Sigmoid colon (tissue), 7 donors: ENCODE measurements at places on chromosomes 2 and 18. TPM values are rescaled to one million over a fixed set of nuclear protein-coding genes. Genes with fewer than 3 reads are reported as not detected.

DNA sequence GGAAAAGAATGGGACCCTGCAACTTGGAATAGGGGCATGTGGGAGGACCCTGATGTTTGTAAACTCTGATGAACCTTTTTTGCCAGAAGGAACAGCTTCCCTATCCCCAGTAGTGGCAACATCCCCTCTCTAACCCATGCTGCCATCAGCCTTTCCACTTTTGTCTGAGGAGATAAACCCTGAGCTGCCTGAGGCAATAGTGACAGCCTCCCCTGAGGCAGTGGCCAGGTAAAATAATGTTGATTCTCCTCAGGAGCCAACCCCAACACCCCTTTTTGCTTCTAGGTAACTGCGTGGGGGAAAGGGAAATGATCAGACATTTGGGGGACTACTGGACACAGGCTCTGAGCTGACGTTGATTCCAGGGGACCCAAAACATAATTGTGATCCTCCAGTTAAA lies 106.8 kb upstream of the NPAS2 start:
- DNase-seq: no peak

GRCh38 chr2:239719791-239720360 lies 305.3 kb downstream of the NDUFA10 start:
- peak; percentile 46 for DNase-seq

GRCh38 chr2:23385351-23385747 lies 370 bp downstream of the KLHL29 start:
- DNase-seq: peak; percentile 74

GRCh38 chr2:138334323-138334722 lies 167.2 kb upstream of the SPOPL start:
- DNase-seq: no peak

- DNase-seq: no peak
Observed at GRCh38 chr18:47800248-47800647, 130.2 kb downstream of the SMAD2 start.

- peak; percentile 83 for DNase-seq
Observed at GRCh38 chr2:8684878-8685696, 3.2 kb downstream of the ID2 start.

GRCh38 chr2:225037415-225038230 lies 4.6 kb downstream of the DOCK10 start:
- DNase-seq: no peak

DNA sequence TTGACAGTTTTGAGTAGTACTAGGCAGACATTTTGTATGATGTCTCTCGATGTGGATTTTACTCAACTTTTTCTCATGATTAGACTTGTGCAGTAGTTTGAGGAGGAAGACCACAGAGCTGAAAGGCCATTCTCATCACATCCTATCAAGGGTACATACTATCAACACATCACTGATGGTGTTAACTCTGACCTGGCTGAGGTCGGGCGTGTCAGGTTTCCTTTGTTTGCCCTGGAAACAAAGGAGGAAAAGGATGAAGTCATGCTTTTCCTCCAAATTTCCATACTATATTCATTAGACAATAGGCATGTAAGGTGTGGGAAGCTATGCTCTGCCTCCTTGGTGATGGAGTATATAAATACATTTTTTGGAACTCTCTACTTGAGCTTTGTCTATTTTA lies 211.1 kb downstream of the DSEL start:
- DNase-seq: no peak

GRCh38 chr2:181632733-181633401 lies 24.0 kb downstream of the CERKL start:
- no peak for DNase-seq

Gene RTP5
- total RNA-seq: not detected

Gene ERLEC1
- total RNA-seq: 40.6 TPM

Gene SMYD1
- total RNA-seq: 39.6 TPM

Gene CD8B
- not detected for total RNA-seq

Gene LOXL3
- total RNA-seq: 5.4 TPM
